ENCODE measurements at places on chromosomes 7 and 10. TPM values are rescaled to one million over a fixed set of nuclear protein-coding genes. Genes with fewer than 3 reads are reported as not detected.

PSMG3 gene
- 29.3 TPM for polyA plus RNA-seq

ADAM22 gene
- polyA plus RNA-seq: 14.9 TPM

NXPH1 gene
- 1.6 TPM for polyA plus RNA-seq

EPO gene
- 0.17 TPM for polyA plus RNA-seq

C7orf57 gene
- 0.66 TPM for polyA plus RNA-seq

CC2D2B gene
- 0.91 TPM for polyA plus RNA-seq

VPS41 gene
- polyA plus RNA-seq: 87.7 TPM

GRM8 gene
- 1.1 TPM for polyA plus RNA-seq

GRID2IP gene
- polyA plus RNA-seq: 0.16 TPM

PTPN12 gene
- 99.5 TPM for polyA plus RNA-seq

- no peak for DNase-seq
These were observed at the start of gene C10orf95 for GRCh38 chr10:102451105-102451969. TSS of gene C10orf95 (minus strand) at chr10:102451543. CDS start at chr10:102451093, 450 bp downstream.

- DNase-seq: no peak
These were observed 62.7 kb downstream of the DKK1 start for GRCh38 chr10:52376694-52377354.

GRCh38 chr10:119120413-119120867 is 16.5 kb downstream of the DENND10 start:
- no peak for DNase-seq

DNA sequence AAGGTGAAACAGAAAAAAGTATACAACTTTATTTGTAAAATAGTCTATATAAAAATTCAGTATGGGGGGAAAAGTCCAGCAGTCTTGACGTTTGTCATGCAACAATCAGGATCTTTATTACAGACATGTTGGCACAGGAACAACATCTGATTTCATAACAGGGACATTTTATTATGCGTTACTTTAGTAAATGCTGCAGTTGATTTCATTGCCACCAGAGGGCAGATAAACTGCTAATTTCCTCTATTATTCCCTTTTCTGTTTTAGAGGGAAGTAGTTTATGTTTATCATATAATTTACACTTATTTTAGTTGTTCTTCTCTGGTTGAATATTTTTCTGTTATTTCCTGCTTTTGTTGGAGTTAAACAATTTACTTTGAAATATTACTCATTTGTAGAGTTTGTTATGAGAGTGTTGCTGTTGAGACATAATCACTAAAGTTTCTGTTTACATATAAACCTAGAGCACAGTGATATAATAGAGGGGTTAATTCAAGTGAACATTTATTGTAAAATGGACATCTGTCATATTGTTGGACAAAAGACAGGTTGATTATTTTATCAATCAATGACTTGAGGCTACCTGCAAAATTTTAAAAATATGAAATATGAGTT is 3.3 kb downstream of the PLXDC2 start:
- DNase-seq: no peak

DNA sequence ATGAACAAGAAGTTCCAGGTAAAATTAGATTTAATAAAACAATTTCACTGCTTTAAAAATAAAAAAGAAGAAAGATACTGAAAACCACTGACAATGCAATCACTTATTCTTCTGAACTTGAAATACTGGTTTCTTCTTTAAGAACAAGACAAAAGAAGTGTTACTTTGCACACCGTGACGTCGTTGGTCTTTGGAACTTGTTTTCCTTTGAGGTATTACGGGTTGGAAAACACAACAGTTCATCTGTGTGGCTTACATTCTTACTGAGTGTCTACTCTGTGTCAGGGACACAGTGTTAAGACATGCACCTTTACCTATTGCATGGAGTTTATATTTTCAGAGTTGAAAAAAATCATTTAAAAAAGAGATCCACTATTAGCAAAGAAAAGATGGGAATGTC is 41.3 kb upstream of the UCN3 start:
- no peak for DNase-seq

- no peak for DNase-seq
These were observed 5.4 kb downstream of the EMX2 start for GRCh38 chr10:117547716-117548668.

DNA sequence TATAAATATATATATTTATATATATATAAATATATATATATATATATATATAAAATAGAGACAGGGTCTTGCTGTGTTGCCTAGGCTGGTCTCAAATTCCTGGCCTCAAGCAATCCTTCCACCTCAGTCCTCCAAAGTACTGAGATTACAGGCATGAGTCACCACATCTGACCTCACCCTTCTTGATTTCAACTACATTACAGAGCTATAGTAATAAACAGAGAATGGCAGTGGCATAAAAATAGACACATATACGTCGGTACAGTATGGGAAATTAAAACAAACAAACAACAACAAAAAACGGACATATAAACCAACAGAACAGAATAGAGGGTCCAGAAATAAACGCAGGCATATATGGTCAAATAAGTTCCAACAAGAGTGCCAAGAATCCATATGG is 77.6 kb upstream of the PPP1R3A start:
- no peak for DNase-seq

DNA sequence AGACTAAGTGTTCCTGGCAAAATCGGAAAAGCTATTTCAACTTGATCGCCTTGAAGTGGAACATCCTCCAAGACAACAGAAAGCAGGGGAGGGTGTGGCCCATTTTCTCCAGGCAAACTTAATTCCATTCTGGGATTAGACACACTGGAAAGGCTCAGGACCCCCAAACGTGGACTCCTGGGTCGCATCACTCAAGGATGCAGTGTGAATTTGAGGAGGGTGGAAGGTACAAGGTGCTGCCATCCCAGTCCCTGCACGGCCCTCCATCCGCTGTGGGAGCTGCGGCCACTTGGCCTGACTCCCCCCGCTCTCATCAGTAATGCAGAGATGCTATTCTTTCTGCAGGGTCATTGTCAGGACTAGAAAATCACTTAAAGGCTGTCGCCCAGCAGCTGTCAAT is 2.4 kb downstream of the CNPY1 start:
- no peak for DNase-seq

- no peak for DNase-seq
These were observed 134.6 kb downstream of the PIP4K2A start for GRCh38 chr10:22579826-22580225.

DNA sequence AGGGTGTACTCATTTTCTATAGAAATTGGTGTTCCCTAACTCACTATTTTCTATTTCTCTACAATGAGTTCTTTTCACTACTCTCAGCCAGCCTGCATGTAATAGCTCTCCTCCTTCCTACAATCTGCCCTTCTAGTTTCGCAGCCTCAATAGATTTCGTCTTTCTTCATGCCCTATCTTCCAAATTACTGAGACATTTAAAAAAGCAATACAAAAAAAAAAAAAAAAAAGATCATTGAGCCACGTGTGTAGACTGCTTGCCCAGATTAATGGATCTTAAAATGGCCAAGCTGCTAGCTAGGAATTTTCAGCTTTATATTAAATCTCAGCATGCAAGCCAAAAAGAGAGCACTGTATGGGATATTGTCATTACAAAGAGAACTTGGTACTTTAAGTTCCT is 55.5 kb downstream of the ZNF277 start:
- no peak for DNase-seq

GRCh38 chr10:3002304-3002703 is 65.0 kb upstream of the PFKP start:
- no peak for DNase-seq

GRCh38 chr10:133306941-133307379 is 1.7 kb downstream of the TUBGCP2 start:
- no peak for DNase-seq

- no peak for DNase-seq
These were observed 253.8 kb downstream of the CREB5 start for GRCh38 chr7:28666154-28666553.

DNA sequence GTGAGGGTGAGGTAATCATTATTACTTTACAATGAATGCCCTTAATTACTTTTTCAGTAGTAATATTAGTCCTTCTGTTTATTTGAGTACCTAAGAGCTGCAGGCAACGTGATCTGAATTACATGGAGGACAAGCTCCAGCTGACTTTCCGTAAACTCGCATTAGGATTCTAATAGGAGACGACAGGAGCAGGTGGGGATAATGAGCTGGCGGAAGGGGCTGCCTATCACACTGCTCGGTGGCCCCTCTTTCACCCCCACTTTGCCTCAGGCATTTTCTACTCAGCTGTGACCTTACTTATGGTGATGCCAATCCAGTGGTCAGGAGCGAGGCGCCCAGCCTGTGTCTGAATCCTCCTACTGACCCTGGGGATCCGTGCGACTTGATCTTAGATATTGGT is at the start of gene C7orf33:
C7orf33 (plus strand) TSS at position 296 of the 400 bp plus-strand sequence. CDS start 160 bp downstream, outside the sequence.
- no peak for DNase-seq

DNA sequence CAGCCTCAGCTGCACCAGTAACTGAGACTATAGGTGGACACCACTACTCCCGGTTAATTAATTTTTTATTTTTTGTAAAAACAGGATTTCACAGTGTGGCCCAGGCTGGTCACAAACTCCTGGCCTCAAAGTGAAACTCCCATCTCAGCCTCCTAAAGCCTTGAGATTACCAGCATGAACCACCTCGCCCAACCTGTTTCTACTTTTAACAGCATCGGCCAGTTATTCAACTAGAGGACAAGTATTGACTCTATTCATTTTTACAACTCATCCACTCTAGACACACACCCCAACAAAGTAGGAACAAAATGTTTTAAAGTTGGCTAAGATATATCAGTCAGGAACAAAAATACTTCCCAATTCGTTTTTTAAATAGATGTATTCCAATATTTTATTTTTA is 334.8 kb downstream of the PARD3 start:
- no peak for DNase-seq

DNA sequence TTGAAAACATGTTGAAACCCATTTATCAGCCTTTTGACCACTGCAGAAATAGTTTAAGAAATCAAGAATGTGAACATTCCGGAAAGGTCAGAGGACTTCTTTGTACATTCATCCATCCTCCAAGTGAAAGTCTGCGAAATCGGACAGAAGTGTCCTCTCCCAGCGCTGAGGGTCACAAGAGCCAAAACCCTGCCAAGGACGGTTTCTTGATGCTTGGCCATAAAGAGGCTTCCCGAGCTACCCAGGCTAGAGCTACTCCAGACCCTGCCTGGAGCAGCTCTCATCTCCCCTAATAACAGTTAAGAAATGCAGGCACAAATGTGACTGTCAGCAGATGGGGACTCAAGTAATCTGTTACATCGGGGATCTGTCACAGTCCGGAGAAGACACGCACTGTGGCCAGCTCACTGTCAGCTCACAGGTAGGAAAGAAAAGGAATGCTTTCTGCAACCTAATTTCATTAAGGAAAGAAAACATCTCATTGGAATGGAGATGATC is 4.5 kb upstream of the CYTH3 start:
- no peak for DNase-seq

- no peak for DNase-seq
These were observed 74.2 kb downstream of the WAPL start for GRCh38 chr10:86447432-86447831.

- no peak for DNase-seq
These were observed 95.5 kb upstream of the RNF32 start for GRCh38 chr7:156544919-156545715.

GRCh38 chr10:91007655-91008054 is 86.8 kb upstream of the ANKRD1 start:
- no peak for DNase-seq

GRCh38 chr7:81399471-81399870 is 370.4 kb downstream of the HGF start:
- DNase-seq: no peak

DNA sequence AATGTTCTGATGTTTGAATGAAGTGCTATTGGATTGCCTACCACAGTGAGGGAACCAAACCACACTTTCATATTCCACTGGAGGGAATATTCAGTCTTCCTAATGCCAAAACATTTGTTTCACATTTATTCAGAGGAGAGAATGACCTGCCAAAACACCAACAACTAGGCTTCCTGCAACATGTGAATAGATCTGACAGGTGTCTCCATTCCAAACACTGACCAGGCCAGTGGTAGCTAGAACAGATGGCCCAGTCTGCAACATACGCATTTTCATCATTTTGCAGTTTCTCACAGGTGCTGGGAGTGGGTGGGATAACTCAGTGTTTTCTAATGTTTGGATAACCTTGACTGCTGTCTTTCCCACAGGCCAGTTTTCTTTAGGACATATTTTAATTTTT is 110.0 kb downstream of the RELN start:
- no peak for DNase-seq

- DNase-seq: no peak
These were observed 186.8 kb upstream of the NEBL start for GRCh38 chr10:21083861-21084260.

GRCh38 chr7:117062300-117062699 is 109.0 kb downstream of the ST7 start:
- DNase-seq: no peak

DNA sequence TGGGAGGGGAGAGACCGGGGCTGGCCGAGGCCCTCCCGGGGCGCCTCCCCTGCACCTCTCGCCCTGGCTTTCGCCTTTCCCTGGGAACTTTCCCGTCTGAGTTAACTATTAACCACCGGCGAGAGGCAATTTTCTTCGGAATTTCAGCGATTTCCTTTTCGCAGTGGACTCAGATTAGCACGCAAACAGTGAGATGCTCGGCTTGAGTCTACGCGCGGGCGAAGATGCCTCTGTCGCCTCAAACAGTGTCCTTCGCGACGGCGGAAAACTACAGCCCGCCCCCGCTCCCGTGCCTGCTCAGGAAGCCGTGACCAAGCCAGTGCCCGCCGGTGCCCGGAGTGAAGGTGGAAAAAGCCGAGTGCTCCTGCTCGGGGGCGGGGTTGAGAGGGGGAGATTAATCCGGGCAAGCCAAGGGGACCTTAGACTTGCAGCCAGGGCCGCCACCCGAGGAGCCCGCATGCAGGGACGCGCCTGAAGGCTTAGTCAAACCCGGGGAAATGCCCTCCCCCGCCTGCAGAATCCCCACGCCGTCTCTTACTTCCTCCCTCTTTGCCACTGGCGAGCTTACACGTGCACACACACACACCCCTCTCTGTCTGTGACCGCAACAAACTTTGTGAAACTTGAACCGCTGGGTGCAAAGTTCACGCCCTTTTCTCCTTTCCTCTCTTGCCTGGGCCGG is 14.5 kb upstream of the PAX2 start:
- DNase-seq: no peak

GRCh38 chr10:59587083-59587755 is 122.4 kb downstream of the SLC16A9 start:
- no peak for DNase-seq

GRCh38 chr7:29598613-29599012 is 35.0 kb downstream of the PRR15 start:
- no peak for DNase-seq

DNA sequence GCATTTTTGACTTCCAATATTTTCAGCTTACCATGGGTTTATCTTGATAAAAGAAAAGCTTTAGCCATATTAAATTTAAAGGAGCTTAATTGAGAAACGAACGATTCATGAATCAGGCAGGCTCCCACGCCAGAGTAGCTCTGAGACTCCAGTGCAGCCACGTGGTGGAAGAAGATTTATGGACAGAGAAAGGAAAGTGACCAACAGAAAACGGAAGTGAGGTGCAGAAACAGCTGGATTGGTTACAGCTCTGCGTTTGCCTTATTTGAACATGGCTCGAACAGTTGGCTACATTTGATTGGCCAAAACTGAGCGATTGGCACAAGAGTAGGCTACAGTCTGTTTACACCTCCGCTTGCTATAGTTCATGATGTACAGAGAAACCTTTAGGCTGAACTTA is 395.4 kb downstream of the GATA3 start:
- DNase-seq: no peak
